ENCODE measurements at places on chromosomes 1 and 21.

DNA sequence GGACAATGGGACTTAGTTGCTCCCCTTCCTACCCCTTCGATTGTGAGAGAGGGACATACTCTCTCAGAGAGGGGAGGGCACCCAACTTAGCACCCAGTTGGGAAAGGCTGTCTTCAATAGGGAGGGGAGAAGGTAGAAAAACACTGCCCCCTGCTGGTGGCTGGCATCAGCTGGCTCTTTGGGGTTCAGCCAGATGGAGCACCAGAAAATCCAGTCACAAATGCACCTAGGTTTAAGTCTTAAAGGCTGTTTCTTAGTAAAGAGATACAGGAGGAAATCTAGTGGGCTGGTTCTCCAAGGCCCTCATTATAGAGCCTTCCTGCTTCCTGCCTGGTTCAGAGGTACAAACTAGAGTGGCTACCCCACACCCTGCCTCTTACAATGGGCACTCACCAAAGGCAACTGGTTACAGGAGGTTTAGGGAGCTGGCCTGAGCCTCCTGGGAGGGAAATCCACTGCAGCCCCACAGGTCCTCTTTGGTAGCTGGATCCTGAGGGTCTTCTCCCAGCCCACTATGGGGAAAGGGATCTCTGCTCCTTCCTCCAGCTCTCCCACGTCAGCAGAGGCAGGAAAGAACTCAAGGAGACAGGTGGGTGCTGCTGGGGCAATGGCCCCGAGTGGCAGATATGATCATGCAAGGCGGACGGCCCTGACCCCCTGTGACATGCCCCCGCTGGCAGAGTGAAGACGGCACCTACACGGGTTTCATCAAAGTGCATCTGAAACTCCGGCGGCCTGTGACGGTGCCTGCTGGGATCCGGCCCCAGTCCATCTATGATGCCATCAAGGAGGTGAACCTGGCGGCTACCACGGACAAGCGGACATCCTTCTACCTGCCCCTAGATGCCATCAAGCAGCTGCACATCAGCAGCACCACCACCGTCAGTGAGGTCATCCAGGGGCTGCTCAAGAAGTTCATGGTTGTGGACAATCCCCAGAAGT is 28.3 kb downstream of the EIF2D start:
- peak; percentile 56 for DNase-seq

DNA sequence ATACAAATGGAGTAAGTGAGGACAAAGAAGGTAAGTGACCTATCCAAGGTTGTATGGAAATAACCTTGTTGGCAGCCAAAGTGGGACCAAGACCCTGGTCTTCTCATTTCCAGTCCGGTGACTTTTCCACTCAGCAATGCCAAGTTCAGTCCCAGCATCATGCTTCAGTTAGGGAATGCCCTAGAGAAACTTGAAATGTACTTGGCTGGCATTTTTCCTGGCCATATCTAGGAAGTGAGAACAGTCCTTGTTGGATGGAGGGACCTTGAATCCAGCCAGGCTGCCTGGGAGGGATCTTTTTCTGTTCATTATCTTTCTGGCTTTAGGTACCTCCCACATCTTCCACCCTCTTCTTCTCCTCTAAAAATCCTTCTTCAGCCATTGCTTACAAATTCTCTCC is 76.8 kb upstream of the UBE2U start:
- no peak for DNase-seq

DNA sequence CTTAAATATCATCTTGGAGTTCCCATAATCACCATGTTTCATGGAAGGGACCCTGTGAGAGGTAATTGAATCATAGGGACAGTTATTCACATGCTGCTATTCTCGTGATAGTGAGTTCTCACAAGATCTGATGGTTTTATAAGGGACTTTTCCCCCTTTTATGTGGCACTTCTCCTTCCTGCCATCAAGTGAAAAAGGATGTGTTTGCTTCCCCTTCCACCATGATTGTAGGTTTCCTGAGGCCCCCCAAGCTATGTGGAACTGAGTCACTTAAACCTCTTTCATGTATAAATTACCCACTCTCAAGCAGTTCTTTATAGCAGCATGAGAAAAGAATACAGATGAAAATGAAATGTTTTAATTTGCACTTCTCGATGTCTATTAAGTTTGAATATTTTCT is 112.0 kb downstream of the ZNF648 start:
- DNase-seq = no peak

GRCh38 chr1:37433171-37433570 is 41.2 kb upstream of the ZC3H12A start:
- no peak for DNase-seq

DNA sequence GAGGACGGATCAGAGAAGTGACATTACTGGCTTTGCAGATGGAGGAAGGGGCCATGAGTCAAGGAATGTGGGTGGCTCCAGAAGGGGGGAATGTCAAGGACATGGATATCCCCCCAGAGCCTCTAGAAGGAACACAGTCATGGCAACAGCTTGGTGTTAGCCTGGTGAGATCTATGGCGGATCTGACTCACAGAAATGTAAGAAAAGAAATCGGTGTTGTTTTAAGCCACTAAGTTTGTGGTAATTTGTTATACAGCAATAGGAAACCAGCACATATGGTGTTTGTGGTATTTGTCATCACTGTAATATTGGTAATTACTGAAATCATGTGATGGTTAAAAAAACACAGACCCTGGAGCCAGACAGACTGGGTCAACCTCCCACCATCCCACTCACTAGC is 236.2 kb downstream of the SETD4 start:
- DNase-seq = no peak

GRCh38 chr1:28775121-28775942 is 36.6 kb upstream of the OPRD1 start:
- DNase-seq = no peak

DNA sequence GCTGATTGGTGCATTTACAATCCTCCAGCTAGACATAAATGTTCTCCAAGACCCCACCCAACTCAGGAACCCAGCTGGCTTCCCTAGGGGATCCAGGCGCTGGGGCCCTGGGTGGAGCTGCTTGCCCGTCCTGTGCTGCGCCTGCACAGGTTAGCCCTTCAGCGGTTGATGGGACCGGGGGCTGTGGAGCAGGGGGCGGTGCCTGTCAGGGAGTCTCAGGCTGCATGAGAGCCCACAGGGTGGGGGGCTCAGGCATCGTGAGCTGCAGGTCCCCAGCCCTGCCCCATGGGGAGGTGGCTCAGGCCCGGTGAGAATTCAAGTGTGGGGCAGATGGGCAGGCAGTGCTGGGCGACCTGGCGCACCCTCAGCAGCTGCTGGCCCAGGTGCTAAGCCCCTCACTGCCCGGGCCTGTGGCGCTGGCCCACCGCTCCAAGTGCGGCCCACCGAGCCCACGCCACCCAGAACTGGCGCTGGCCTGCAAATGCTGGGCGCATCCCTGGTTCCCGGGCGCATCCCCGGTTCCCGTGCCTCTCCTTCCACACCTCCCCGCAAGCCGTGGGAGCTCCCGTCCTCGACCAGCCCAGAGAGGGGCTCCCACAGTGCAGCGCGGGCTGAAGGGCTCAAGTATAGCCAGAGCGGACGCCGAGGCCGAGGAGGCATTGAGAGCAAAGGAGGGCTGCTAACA is 23.1 kb upstream of the CLCA4 start:
- no peak for DNase-seq

- no peak for DNase-seq
Observed at GRCh38 chr1:235244974-235245592, 82.9 kb downstream of the ARID4B start.

GRCh38 chr1:200310824-200311223 is 99.0 kb downstream of the ZNF281 start:
- DNase-seq = no peak

Measured in NCI-H1092 (cell line).